ENCODE measurements at places on chromosomes 5 and 9.

GRCh38 chr5:112735702-112736101 is 2.0 kb upstream of the APC start:
- no peak for DNase-seq

DNA sequence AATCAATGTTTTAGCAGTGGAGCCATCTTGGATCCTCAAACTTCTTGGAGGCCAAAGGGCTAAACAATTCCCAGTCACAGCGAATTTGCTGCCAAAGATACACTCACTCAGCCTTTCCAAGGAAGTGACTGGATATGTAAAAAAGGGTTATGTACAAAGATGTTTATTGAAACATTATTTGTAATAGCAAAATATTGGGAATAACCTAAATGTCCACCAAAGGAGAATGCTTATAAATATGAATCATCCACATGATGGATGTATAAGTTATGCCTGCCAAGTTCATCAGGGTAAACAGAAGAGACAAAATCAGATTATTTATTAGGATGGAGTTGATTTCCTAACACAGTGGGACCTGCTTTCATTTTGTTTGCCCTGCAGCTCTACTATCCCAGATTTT is 145.2 kb upstream of the ABCA1 start:
- DNase-seq = no peak

DNA sequence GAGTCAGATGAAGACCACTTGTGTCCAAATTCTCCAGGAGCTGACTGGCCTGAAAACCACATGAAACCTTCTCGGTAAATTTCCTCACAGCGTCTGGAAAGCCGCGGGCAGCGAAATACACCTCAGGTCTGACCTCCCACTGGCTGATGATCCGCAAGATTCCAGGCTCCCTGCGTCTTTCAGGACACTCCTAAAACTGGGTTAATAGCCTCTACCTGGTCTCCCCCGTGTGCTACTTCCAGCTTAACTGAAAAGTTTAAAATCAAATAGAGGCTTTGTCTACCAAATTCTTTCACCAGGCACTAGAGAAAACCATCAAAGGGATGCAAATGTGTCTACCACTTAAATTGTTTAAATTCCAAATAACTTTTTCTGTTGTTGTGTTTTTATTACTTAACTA is 312.6 kb downstream of the DRD1 start:
- DNase-seq = no peak

- DNase-seq = no peak
Observed at GRCh38 chr9:113484258-113484730, 20.8 kb downstream of the RGS3 start.

DNA sequence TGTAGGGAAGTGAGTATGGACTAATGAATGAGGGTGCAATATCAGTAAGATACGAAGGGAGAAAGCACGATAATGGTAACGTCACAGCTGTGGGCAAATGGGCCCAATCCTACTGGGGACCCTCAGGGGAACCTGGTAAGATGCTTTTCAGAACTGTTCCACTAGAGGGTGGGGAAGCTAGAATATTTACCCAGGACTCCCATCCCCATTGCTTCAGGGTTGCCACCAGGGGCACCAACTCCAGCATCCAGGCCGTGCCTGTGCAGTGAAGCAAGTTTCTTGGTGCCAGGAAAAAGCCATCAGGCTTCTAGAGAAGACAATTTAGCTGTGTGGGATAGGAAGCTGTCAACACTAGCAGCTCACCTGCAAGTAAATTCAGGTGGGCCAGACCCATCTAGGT is 409.3 kb downstream of the AGTPBP1 start:
- no peak for DNase-seq

DNA sequence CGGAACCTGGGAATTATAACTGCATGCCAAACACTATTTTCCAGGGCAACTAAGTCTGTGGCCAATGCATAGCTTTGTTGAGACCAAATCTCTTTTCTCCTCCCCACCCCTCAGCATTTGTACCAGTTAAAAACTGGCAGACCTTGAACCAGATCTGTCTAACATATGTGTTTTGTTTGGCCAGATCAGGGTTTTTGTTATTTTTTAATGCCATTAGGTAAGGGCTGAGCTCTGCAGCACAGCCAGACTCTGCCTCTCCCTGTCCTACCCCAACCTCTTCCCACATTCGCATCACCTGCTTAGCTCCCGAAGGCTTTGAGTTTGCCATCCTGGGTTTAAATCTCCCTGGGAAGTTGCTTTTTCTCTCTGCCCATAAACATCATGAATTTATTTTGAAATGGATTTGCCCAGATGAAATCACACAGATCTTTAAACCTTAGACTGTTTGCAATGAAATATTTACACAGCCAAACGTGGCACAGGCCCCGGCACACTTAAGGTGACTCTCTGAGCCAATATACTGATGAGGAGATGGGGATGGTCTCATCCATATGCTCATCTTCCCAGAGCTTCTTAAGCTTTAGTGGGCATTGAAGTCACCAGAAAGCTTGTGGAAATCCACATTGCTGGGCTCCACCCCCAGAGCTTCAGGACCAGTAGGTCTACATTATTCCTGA is 54.0 kb upstream of the ALDH1B1 start:
- no peak for DNase-seq

GRCh38 chr9:78292026-78292425 is 4.9 kb upstream of the PSAT1 start:
- no peak for DNase-seq

- no peak for DNase-seq
Observed at GRCh38 chr5:151248651-151249050, 4.3 kb upstream of the GM2A start.

- DNase-seq = no peak
Observed at GRCh38 chr9:84866396-84867175, 197.1 kb downstream of the NTRK2 start.

DNA sequence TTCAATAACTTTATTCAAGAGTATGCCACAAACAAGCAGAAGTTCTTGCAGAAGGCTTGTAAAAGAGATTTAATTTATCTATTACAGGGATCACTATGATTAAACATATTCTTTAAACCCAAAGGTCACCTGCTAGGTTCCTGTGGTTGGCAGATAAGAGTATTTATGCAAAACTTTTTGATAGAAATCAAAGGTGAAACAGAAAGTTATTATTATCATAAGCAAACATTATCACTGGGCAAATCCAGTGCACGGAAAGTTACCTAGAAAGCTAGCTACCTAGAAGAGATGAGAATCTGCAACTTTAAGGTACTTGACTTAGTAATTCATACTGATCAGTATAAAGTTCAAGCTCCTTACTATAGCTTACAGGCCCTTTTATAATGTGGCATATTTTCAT is 3.2 kb downstream of the STARD4 start:
- DNase-seq = no peak

- DNase-seq = no peak
Observed at GRCh38 chr9:136848393-136849037, 694 bp upstream of the PHPT1 start.

- no peak for DNase-seq
Observed at GRCh38 chr9:128921881-128922763, 1.3 kb downstream of the PHYHD1 start.

- DNase-seq = no peak
Observed at GRCh38 chr5:73007051-73007450, 51.2 kb downstream of the FCHO2 start.

- no peak for DNase-seq
Observed at GRCh38 chr5:178431782-178432165, 158.4 kb downstream of the COL23A1 start.

DNA sequence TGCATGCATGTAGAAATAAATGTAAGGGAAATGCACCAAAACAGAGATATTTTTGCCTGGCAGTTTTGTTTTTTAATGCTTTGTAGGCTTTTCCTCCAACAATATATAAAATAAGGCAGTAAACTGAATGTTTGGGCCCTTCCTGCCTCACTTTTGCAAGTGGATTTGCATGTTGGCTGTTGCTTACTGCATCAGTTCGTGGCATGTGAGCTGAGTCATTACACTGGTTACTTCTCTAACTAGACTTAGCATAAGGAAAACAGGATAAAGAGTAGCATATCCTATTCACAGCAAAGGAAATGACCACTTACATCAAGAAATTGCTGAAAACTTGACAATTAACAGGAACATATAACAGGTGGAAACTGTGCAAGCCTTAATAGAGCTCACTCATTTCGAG is 113.4 kb downstream of the TLE1 start:
- DNase-seq = no peak

GRCh38 chr9:69996967-69997366 is 46.7 kb upstream of the MAMDC2 start:
- DNase-seq = no peak

DNA sequence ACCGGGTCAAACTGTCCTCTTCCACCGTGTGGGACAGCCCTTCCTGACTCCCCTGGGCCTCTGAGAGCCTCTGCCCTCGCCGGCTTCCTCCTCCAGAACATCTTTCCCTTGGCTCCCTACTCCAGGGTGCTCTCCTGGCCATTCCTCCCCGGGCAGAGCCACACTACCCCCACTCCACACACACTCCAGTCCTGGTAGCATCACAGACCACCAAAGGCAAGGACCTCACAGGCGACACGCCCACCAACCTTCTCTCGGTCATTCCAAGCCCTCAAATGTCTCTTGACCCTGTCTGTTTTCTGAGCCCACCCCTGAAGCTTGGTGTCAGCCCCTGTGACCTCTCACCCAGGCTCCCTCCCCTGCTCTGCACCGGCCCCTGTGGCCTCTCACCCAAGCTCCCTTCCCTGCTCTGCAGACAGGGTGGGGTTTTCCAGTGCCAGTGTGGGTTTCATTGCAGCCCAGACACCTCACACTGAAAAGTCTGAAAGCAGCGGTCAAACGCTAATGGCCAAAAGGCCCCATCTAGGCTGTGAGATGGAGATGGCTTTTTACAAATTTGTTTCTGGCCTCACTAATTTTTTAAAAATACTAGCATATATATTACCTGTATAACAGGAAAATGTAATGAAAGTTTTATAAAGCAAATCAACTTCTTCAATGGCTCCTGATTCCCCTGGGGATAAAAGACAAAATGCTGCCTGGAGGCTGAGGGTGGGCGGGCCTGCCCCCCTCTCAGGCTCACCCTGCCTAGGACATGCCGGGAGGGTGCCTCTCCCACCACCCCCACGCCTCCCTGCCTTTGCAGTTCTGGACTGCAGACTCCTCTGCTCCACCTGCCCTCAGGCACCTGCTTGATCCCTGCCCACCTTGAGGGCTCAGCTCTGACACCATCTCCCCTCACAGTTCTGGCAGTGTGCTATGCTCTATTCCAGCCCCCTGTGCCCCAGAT is 10.5 kb downstream of the LRRC26 start:
- DNase-seq = no peak

DNA sequence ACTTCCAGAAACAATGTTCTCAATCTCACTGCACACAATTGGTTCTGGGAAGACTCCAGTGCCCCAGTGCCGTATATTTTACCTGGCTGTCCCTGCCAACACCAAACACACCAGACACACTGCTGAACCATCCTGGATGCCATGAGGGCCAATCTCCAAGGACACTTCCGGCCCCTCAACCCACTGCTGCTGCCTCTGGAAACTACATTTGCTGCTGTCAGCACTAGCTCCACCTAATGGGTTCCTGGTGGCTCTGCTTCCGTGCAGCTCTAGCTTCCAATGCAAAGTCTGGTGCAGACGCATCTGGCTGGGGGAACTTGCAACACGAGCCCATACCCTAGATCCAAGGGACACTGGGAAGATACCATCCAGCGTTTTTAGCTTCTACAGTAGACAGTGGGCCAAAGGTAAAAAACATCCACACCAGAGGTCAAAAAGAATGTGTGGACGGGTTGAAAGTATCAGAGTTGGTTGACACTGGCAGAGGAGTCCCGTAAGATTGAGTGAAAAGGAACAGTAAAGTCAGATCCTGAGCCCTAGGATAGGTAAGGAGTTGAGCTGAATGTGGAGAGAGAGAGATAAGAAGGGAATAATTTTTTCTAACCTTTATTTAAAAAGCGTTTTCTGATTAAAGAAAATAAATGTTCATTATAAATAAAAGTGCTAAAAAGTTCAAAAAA is 99.7 kb upstream of the KIF2A start:
- DNase-seq = no peak

DNA sequence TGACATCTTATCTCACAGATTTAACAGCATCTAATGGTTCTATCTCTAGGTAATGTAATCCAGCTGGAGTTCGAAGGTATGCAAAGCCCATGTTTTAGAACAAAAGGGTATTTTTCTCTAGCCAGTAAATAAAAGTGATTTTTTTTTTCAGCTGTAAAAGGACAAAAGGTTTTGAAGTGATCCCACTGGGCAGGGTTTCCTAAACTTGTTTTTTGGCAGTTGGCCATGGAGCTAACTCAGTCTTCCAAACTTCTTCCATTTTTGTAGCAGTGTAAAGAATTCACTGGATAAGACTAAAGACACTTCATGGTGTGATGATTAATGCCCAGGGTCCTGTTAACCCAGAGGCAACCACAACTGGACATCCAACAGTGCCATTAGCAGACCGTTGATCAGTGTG is 63.8 kb downstream of the TMEM252 start:
- no peak for DNase-seq

DNA sequence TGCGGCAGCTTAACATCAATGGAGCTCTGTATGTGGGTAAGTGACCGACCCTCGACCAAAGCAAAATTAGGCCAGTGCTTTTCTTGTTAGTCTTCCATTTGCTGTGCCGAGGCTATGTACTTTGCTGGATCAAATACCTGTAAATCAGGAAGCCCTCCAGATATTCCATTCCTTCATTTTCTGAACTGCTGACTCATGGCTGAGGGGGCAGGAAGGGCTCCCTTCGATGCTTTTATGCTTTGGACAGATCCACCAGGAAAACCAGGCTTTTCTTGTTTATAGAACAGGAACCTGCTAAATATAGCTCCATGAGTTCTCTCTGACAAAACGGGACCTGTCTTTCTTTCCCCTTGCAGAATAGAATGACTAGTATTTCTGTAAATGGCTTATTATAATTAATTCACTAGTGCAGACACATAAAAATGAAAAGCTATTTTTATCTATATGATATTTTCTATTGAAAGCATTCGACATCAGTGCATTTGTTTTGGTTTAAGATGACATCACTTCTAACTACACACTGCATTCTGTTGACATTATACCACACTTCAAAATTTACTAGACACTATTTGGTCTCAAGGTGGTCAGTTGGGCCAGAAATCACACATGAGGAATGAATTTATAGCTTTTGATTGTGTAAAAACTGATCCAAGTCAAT is 93.3 kb downstream of the LIFR start:
- no peak for DNase-seq

GRCh38 chr5:83764101-83764500 is 43.4 kb upstream of the HAPLN1 start:
- no peak for DNase-seq

- no peak for DNase-seq
Observed at GRCh38 chr9:31084350-31084749, 1300.1 kb upstream of the ACO1 start.

DNA sequence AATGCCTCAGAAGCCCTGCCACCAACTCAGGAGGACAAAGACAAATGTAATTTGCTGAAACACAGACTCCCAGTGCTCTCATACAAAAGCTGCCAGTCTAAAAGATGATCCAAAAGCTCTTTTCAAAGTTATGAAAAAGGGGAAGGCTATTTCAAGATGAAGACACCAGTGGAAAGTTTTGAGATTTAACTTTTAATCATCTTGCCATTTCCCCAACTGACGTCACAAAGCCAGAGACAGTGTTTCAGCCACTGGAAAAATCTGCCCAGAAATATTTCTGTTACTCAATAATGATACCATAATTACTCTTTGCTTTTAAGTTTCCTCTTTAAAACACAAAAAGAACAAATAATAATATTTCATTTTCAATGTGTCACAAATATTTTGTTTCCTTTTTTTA is 20.9 kb downstream of the ENG start:
- DNase-seq = no peak

- no peak for DNase-seq
Observed at GRCh38 chr5:78671609-78672008, 23.0 kb upstream of the LHFPL2 start.
